ENCODE measurements at places on chromosomes 16 and 17. TPM values are rescaled to one million over a fixed set of nuclear protein-coding genes. Genes with fewer than 3 reads are reported as not detected.

DNA sequence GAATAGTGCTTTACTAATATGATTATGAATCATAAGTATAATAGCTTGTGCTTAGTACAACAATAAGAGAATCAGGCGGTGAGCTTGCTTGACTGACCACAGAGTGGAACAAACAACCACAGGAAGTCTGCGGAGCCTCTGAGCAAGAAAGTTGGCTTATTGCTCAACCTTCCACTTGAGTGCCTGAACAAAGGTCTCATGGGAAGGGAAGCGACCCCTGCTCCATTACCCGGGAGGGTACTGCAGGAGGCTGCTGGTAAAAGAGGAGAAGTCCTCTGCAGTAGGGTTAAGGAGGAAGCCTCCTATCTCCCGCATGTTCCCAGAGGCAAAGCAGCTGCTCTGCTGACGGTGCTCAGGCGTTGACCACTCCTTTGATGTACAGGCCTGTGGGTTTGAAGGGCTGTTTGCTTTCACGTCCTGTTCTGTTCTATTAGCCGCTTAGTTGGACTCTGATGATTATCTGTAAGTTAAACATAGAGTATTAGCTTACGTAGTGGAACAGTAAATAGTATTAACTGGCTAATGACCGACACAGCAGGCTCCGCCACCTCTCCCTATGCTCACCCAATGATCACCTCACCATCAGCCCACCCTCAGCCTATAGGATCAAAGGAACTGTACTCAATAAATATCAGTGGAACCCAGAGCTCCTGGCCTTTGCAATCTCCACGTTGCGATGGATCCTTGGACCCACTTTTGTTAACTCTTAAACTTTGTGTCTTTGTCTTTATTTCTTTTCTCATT is 17.5 kb downstream of the ALOX15B start:
- peak; percentile 49 for DNase-seq

GRCh38 chr17:50779747-50780353 is 12.5 kb upstream of the ANKRD40CL start:
- peak; percentile 53 for DNase-seq

- no peak for DNase-seq
Observed at GRCh38 chr17:62187681-62188080, 122.6 kb upstream of the MED13 start.

GRCh38 chr16:55203570-55203969 is 120.4 kb upstream of the IRX6 start:
- DNase-seq: no peak

DNA sequence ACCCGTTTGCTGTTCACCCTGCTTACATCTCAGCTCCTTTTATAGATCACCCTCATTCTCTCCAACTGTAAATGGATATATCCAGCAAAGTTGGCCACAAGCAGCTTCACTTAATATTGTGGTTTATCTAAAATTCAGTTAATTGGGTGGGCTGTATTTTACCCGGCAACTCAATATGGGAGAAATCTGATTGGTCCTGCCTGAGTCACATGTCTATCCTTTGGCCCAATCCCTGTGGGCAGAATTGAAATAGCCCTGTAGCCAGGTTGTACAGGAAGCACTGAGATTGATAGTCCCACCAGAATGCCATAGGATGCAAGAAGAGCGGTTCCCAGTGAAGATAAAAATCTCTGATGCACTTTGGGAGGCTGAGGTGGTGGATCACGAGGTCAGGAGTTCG is 73.2 kb downstream of the AIPL1 start:
- DNase-seq: no peak

TNFRSF17 gene
- total RNA-seq: not detected

MT1M gene
- 0.91 TPM for total RNA-seq

DNA sequence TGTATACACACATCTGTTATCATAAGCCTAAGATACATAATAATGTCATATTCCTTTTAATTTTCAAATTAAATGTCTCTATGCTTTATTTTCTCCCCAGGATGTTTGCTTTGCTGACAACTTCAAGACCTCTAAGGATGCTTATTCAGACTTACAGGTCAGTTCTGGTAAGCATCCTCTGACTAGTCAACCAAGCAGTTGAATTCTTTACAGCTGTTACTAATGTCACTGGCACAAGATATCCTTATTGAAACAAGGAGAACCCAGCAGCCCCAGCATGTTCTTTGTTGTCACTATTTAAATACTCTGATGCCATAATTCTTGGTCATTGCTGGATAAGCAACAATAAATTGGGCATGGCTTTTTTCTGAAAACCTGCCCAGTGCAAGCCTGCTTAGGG is 232.3 kb upstream of the PMFBP1 start:
- no peak for DNase-seq

DNA sequence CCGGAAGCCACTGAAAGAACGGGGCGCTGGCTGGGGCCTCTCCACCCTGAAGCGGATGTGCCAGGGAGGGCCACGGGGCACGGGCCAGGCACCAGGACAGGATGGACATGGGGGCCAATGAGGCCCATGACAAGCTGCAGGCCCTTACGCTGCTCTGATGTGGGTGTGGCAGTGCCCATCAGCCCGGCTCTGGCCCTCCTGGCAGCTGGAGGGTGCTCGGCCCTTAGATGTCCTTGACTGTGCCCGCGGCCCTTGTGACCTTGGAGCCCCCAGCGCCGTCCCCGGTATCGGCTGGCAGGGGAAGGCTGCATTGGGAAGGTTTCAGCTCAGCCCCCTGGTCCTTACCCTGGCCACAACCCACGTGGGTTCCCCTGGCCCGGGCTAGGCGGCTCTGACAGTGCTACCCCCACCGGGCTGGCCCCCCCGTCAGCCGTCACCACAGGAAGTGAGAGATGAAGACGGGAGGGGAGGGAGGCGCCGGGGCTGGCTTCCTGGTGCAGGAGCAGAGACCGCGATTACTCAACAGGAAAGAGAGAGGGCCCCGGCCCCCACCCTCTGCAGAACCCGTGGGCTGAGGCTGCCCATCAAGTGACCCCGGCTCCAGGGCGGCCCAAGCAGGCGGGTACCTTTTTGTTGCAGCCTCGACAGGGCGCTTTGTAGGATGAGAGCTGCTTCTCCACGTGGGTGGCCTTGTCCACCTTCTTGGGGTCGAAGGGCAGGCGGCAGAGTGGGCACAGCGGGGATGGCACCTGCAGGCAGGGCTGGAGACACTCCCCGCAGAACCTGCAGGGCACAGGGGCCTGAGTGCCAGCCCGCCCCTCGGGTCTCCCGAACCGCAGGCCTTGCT is 5.3 kb downstream of the RNF166 start:
- peak; percentile 94 for DNase-seq

DNA sequence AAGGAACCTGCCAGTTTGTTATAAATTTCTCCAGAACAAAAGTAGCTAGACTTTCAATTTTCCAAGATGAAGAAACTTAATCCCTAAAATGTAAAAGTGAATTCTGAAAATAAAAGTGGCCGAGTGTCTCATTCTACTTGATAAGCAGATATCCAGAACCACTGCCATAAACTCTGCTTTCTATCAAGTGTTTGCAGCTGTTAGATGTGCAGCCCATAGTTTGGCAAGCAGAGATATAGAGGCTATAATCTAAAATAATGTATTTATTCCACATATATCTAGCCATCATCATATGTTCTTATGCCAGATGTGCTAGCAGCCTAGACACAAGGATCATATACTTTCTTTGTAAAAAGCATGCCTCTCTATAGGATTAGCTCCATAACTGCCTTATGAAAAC is 14.7 kb upstream of the FBXL20 start:
- no peak for DNase-seq

GRCh38 chr16:10558746-10559641 is 21.4 kb downstream of the EMP2 start:
- no peak for DNase-seq

TNS4 gene
- 10.6 TPM for total RNA-seq

- DNase-seq: peak; percentile 66
Observed at GRCh38 chr17:74280093-74280513, 6.1 kb downstream of the DNAI2 start.

- peak; percentile 63 for DNase-seq
Observed at GRCh38 chr17:8126491-8127066, 2.7 kb upstream of the HES7 start.

- DNase-seq: no peak
Observed at GRCh38 chr17:74004056-74004455, 199.4 kb upstream of the RPL38 start.

GRCh38 chr16:66360624-66361324 is 5.7 kb upstream of the CDH5 start:
- DNase-seq: no peak

IRX5 gene
- 1.4 TPM for total RNA-seq

DNA sequence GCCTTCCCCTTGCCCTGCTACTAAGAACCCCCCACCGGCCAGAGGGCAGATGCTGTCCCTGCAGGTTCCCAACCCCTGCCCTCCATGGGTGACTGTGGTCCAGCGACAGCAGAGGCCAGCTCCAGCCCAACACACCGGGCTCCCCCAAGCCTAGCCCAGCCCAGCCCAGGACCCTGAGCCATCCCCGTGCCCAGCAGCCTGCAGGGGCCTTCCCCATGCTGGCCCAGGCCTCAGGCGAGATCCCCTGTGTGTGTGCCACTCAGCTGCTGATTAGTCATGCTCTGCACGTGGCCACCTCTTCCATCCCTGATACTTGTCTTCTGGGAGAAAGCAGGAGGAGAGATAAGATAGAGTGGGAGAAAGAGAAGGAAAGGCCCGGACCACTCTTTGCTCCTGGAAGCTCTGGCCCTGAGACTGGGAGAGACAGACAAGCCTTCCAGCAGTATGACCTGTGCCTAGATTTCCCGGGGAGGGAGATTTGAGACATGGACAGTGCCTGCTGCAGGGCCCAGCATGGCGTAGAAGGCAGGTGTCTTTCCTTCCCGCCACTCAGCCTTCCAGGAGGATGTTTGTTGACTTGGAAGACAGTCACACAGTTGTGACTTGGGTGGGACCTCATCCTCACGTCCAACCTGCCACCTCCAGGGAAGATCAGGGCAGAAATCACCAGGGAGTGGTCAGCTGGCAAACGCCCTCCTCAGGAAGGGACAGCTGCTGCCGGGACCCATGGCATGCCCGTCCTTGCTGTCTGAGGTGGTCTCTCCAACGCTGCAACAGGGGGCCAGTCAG is 41.3 kb upstream of the RASD1 start:
- DNase-seq: no peak

ENPP7 gene
- total RNA-seq: not detected

- no peak for DNase-seq
Observed at GRCh38 chr17:78377858-78378224, 608 bp upstream of the PGS1 start.

DNA sequence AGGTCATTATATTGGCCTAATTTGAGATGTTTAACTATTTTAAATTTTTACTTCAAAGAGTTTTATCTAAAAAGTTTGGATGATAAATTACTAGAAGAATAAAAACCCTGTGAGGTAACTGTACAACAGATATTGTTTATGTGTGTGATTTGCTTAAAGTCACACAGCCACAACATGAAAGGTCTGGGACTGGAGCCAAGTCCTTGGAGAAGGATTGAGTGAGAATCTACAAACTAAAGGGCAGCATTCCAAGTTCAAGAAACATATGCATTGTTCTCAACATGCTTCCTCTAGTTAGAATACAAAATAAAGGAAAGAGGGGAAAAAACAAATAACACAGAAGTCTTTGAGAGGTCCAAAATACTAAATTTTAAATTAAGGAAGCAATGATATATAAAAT is 131.5 kb upstream of the MON1B start:
- no peak for DNase-seq

BTBD17 gene
- not detected for total RNA-seq

GRCh38 chr17:57277923-57278604 is 21.7 kb downstream of the MSI2 start:
- DNase-seq: no peak

GRCh38 chr17:43405861-43406260 is 7.1 kb downstream of the ARL4D start:
- DNase-seq: no peak

DNA sequence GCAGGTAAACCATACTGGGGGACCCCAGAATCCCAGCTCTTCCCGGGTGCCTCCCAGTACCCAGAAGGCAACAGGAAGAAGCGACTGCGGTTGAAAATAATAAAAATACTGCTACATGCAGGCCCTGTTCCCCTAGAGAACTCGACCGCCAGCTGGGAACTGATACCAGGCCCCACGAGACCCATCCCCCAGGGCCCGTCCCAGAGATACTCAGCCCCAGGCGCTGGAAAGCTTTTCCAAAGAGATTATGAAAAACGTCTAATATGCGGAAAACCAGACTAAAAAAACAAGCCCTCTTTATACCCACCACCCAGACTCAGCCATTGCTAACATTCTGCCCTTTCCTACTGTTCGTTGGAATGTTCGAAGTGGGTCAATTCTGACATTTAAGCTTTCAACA is 12.9 kb upstream of the MEAK7 start:
- no peak for DNase-seq

SLC16A5 gene
- 9.8 TPM for total RNA-seq

CNTNAP4 gene
- not detected for total RNA-seq

- DNase-seq: peak; percentile 88
Observed at GRCh38 chr17:38703742-38704605, 1.1 kb upstream of the MLLT6 start.

SYCE1L gene
- total RNA-seq: 4.3 TPM

DNA sequence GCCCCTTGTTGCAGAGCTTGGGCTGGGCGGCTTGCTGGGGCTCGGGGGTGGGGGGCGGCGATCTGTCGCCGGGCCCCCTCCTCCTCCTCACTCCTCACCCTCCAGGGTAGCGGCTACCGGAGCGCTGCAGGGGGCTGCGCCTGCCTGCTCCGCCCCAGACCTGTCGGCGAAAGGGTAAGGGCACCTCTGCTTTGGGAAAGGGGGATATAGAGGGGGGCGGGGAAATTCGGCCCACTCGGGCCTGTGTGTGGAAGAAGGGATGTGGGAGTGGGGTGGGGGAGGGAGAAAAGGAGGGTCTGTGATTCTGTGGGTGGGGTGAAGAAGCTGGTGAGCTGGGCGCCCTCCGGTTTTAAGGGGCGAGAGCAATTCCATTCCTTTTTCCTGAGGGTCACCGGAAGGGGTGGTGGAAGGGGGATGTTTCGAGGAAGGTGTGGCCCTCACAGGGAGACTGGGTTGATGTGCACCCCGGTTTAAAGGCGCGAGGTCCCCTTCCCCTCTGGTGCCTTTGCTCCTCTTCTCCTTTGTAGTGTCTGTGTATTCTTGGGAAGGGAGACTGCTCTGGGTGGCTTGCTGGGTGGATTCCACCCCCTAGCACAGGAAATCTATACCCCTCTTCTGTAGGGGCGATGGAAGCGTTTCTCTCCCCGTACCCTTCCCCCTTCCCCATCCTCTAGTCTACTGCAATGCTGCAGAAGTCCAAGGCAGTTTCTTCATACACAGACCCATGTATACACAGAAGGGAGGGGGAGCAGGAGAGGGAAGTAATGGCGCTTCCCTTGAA is 878 bp downstream of the TAOK1 start:
- peak; percentile 14 for DNase-seq

- no peak for DNase-seq
Observed at GRCh38 chr17:41806685-41807445, 4.9 kb downstream of the P3H4 start.

TLCD2 gene
- total RNA-seq: 0.70 TPM

- no peak for DNase-seq
Observed at GRCh38 chr16:56852401-56852730, 12.6 kb upstream of the SLC12A3 start.

- no peak for DNase-seq
Observed at GRCh38 chr16:48282636-48283263, 35.4 kb upstream of the ABCC11 start.

SEZ6L2 gene
- total RNA-seq: 0.31 TPM

Measured in activated T-cell treated with anti-CD3 and anti-CD28 coated beads, Interleukin-2, amount 50 U/mL, for 72 hours (primary cell).